ENCODE measurements at places on chromosomes 1 and 21.

- DNase-seq: no peak
Observed at GRCh38 chr1:226215239-226215638, 8.2 kb upstream of the MIXL1 start.

- DNase-seq: no peak
Observed at GRCh38 chr1:244653439-244654107, 647 bp downstream of the DESI2 start.

GRCh38 chr1:14578156-14578555, 20.3 kb upstream of the KAZN start:
- no peak for DNase-seq

GRCh38 chr1:223887747-223888418, 42.1 kb upstream of the TP53BP2 start:
- DNase-seq: no peak

GRCh38 chr21:45278156-45278911, 9.4 kb downstream of the POFUT2 start:
- DNase-seq: no peak

DNA sequence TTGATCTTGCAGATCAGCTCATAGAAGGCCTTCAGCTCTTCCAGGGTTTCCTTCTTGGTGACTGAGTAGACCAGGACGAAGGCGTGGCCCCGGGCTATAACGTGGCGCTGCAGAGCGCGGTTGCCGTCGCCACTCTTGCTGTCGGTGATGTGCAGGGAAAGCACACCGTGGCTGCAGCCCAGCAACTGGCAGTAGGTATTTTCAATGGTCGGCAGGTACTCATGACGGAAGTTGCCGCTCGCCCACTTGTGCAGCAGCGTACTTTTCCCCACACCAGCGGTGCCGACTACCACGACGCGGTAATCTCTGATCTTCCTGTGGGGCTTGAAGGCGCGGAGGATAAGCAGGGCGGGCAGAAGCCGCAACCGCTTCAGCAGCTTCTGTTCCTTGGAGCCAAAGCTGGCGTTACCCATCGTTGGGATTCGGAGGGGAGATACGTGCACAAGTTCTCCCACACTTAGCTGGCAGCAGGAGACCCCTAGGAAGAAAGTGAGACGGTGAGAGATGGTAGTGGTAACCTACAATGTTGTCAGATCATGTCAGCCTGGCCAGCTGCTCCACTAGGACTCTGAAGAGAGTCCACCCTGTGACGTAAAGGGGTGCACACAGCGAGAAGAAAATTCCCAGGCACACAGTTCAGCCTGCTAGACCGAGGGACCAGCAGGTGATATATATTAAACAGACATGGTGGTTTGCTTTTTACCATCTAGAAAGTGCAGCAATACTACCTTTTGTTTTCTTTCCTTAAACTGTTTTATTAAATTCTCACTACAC, 3.4 kb downstream of the DIRAS3 start:
- no peak for DNase-seq

- peak; percentile 32 for DNase-seq
Observed at GRCh38 chr21:44932408-44933181, 7.2 kb upstream of the SLX9 start.

GRCh38 chr1:205353612-205354011, 3.1 kb downstream of the KLHDC8A start:
- no peak for DNase-seq

- DNase-seq: no peak
Observed at GRCh38 chr1:179295164-179295755, 1.7 kb downstream of the SOAT1 start.

DNA sequence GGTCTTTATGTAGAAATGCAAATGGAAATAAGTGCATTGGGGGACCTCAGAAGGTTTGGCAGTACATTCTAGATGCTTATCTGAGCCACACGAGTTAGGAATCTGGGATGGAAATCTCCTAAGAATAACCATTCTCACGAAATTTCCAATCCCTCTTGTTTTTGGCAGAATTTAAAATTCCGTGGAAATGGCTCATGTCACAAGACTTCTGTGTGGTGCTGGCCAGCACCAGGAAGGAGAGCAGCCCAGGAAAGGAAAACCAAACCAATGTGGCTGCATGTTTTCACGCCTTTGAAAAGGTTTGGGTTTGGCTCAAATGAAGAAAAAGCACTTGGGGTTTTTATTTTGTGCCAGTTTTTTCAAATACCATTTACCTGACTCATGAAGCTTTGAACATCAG, 80.1 kb upstream of the KCNK2 start:
- DNase-seq: no peak

- no peak for DNase-seq
Observed at GRCh38 chr1:210527091-210527490, 198.4 kb downstream of the HHAT start.

DNA sequence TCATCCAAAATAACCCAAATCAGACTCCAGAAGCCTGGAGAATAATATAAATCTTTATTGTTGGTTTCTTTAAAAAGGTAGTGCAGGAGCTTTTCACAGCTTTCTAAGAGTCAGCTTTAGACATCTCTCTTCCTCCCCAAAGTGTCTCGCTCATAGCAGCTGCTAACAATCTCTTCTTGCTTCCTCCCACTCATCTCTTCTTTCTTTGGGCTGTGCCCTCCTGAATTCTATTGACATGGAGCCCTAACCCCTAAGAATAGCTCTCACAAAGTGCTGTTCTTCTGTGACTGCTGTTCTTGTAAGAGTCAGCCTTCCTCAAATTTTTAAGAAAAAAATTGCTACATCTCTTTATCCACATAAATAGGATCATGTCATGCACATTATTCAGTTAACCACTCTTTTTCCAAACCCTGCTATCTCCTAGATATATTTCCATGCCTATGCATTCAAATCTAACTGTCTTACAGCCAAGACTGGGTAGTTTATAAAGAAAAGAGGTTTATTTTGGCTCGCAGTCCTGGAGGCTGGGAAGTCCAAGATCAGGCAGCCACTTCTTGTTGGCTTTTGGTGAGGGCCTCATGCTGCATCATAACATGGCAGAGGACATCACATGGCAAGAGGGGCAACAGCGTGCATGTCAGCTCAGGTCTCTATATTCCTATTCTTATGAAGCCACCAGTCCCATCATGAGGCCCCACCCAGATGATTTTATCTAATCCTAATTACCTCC, 301.0 kb upstream of the POU3F1 start:
- no peak for DNase-seq

DNA sequence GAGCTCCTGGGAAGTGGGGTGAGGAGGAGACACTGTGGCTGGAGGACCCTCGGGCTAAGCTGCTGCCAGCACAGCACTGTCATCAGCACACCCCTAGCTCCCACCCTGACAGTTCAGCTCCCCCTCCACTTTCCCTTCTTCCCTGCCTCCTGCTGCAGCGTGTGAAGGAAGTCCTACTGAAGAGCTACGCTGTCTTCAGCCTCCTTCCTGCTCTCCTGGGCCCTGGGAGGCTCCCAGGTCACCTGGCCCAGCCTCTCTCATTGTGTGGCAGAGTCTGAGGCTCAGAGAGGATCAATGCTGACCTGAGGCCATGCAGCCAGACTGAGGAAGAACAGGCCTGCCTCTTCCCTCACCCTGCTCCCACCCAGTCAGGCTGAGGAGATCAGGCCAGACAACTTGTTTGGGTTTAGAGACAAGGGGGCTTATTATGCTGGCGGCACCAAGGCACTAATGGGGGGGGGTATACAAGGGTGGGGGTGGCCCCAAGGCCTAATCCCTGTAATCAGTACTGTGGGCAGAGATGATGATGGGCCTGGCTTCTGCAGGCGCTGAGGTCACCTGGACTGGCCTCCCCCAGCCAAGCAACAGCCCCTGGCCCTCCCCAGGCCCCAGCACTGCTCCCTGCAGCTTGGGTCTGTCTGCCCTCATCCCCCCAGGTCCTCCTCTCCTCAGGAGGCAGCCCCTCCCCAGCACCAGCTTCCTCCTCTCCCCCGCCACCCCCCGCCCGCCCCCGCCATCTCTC, 9.1 kb downstream of the NES start:
- DNase-seq: no peak

GRCh38 chr1:110205156-110205555, 5.0 kb upstream of the KCNC4 start:
- no peak for DNase-seq

DNA sequence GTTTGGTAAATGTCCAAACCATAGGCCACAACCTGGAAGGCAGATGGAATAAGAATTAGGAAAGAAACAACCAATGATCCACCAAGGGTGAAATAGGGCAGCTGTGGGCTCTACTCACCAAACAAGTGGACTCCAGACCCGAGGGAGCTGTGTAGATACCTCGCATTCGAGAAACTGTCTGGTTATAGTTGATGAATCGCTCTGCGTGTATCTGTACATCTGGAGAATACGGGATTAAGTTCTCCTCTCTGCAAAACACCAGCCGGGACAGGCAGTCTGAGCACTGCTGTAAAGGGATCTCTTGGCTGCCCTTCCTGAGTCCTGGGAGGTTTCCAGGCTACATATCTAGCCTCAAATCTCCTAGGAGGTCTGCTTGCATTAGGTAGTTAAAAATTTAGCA, 9.4 kb upstream of the UBR4 start:
- no peak for DNase-seq

DNA sequence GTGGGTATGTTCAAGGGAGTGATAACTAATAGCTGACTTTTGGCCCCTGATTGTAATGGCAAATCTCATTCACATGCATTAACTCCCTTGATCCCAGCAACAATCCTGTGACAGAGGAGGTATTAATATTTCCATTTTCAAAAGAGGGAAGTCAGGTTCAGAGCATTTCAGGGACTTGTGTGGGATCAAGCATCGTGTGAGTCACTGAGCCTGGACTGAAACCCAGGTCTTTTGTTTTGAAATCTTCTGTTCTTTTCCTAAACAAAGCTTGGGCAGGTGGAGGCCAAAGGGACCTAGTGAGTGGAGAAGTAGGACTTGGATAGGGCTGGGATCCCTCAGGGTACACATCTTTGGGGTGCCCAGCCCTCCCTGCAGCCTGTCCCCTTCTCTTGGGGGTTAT, 37.9 kb downstream of the ETNK2 start:
- no peak for DNase-seq

DNA sequence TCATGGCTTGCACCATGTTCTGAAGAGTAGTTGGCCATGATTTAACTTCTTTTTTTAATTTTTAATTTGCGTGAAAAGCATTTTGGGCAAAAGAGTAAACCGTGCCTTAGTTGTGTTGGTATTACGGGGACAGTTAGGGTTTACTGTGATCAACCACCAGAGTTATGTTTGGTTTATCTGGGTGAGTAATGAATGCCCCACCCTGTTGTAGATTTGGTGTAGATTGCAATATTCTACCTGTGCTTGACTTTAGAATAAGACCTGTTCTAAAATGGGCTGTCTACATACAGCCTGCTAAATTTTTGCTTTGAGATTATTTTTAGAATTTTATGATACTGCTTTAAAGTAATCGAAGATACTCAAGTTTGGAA, 1.4 kb downstream of the USP25 start:
- DNase-seq: no peak

- DNase-seq: no peak
Observed at GRCh38 chr1:232816324-232816723, 11.1 kb downstream of the MAP10 start.

- no peak for DNase-seq
Observed at GRCh38 chr1:57934745-57935144, 510.9 kb upstream of the DAB1 start.

DNA sequence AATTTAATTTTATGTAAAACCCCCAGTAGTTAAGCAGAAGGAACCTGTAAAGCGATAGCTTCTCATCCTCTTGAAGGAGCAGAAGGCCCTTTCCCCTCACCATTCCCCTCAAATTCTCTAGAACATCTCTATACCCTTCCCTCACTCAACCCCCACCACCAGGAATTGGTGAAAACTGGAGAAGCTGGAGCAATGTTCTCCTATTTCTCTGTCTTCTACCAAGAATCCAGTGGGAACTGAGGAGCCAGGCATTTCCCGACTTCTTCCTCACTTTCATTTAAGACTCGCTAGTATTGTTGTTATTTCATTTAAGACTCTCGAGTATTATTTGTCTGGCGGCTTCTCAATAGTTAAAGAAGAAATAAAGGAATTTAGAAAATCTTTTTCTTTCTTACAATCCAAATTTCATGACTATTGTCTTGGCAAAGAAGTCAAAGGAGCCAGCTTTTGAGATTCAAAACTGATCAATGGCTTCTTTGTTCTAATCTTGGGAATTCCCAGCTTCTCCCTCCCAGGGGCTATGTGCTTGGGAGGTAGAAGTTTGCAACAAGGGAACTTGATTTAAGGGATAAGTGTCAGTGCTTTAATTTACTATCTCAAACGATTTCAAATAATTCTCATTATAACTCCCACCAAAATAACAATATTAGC, 253.3 kb upstream of the ADGRL2 start:
- no peak for DNase-seq

- peak; percentile 56 for DNase-seq
Observed at GRCh38 chr1:41673378-41673777, 188.9 kb upstream of the EDN2 start.

GRCh38 chr1:9746651-9747050, 77.1 kb downstream of the CLSTN1 start:
- no peak for DNase-seq

DNA sequence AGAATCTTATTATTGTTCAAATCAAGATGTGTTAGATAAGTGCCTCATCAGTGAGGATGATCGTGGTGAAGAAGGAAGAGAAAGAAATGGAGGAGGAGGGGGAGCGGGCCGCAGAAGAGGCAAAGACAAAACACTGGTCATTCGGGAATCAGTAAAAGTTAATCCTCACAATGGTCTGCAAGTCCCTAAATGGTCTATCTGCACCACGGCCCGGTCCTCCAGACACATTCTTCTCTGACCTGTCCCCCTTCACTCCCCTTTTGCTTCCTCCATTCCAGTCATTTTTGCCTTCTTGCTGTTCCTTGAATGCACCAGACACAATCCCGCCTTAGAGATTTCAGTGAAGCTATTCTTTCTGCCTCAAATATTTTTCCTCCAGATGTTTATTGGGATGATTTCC, 240.1 kb upstream of the ADGRL2 start:
- no peak for DNase-seq

GRCh38 chr1:22037520-22037919, 15.0 kb upstream of the CDC42 start:
- no peak for DNase-seq

DNA sequence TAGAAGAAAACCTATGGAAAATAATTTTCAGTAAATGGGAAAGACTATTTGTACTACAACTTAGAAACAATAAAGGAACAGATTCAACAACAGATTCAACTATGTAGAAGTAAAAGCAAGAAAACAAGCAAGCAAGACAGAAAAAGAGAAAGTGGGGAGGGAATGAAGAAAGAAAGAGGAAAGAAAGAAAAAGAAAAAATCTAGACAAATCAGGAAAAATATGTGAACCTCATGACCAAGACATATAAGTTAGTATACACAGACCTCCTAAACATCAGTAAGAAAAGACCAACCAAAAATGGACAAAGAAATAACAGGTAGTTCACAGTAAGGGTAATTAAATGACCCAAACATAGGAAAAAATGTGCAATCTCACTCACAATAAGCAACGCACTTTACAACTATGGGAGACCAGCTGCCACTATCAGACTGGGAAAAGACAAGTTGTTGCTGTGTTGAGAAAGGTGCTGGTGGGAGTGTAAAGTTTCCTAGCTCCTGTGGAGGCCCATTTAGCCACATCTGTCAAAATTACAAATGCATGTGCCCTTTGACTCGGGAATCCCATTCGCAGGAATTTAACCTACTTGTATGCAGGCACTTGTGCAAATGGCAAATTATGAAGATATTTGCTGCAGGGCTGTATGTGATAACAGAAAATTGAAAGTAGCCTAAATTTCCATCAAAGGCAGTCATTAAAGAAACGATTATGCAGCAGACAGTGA, 13.9 kb upstream of the MAP3K21 start:
- no peak for DNase-seq

- DNase-seq: no peak
Observed at GRCh38 chr1:241061062-241061461, 295.9 kb downstream of the RGS7 start.

- DNase-seq: no peak
Observed at GRCh38 chr1:79852004-79852403, 845.5 kb upstream of the ADGRL4 start.

GRCh38 chr1:236002572-236002971, 62.3 kb downstream of the NID1 start:
- DNase-seq: no peak
